ENCODE measurements at places on chromosomes 3 and 15.
A peak's percentile ranks its signal among the peaks of the same experiment; 100 is the strongest.

DNA sequence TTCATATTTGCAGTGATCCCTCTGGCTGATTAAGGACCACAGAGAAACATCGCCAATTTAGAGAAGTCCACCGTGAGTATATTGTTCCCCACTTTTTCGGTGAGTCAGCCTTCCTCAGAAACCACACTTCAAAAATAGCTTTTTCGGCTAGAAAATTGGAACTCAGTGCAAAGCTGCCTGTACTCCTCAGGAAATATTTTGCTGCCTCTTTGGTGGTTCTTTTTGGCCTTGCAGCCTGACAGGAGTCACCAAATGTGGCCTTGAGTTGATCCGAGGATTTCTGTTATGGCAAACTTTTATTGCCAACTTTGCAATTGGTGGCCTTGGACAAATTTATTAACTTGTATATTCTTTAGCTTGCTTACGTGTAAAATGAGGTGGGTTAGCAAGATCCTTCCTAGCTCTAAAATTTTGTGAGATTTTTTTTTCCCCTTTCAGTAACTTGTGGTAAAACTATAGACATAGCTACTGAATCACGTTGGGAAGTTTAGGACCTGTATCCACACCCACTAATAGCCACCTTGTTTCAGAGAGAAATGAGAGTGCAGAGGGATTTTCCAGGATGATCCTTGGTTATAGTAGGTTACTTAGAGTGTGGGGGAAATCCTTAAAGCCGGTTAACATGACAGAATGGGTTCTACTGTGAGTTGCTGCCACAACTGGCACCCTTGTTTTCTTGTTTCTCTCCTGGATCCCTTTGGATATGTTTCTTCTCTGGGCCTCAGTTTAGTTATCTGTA, 9.9 kb downstream of the ARL6IP5 start:
- no peak for DNase-seq

GRCh38 chr3:102125197-102125993, 276.1 kb downstream of the NFKBIZ start:
- DNase-seq = no peak

DNA sequence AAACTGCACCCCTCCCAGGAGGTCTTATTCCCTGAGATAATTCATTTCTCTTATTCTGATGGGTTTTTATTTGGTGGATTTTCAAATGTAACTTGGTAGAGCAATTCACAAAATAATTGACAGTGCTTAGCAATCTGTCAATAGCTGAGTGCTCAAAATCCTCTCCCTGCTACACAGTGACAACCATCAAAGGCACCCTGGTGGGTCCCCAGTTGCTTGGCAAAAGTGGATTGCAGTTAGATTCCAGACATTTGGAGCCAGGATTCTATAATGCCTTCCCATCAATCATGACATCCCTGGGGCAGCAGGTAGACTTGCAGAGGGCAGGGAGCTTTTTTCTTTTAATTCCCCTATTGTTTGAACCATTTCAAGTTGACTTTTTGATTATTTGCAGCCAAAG, 59.0 kb downstream of the FHIT start:
- no peak for DNase-seq

- DNase-seq = peak; percentile 55
These were observed 4.0 kb downstream of the GCSAM start for GRCh38 chr3:112128843-112129727.

GRCh38 chr3:83890763-83891135, 1068.0 kb upstream of the CADM2 start:
- no peak for DNase-seq

- no peak for DNase-seq
These were observed 107.8 kb downstream of the SNRK start for GRCh38 chr3:43394041-43394554.

DNA sequence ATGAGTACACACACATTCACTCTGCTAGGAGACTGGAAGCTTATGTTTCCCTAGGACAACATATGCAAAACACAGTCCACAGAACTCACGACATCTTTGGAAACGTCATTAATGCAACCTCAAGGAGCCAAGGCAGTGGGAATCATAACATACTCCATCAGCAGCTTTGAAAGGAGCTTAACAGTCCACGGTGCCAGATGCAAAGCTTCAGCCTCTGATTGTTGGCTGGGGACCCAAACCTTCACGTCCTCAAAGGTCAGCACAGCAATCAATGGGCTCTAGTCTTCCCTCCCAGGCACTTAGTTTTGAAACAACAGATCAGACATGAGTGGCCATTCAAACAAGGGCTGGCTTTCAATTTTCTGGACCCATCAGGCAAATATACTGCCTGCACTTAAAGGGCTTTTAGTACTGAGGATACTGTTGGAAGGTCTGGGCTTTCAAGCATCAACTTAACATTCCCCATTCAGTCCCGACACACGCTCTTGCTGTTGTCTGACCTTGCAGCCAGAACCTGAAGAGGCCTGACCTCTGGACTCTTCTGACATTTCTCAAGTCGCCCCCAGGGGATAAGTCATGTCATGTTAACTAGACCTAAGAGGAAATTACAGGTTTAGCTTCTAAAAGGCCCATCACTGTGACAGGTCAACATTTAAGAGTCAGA, 223.0 kb downstream of the PDZRN3 start:
- no peak for DNase-seq

GRCh38 chr3:123448536-123449101, at the start of gene ADCY5:
Gene ADCY5 (minus strand): TSS chr3:123449090. CDS start chr3:123448545, 545 bp downstream.
- DNase-seq = no peak

DNA sequence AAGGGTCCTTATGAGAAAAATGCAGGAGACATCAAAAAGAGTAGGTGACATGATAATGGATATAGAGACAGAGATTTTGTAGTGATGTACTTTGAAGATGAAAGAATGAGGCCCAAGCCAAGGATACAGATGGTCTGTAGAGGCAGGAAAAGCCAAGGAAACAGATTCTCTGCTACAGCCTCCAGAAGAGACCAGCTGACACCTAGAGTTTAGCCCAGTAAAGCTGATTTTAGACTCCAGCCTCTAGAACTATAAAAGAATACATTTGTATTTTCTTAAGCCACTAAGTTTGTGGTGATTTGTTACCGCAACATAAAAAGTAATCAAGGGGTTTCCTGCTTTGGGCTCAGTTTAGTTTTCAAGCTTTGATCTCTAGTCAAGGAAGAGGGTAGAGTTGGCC, 64.8 kb downstream of the STRIT1 start:
- no peak for DNase-seq

- no peak for DNase-seq
These were observed 277.7 kb upstream of the ZNF717 start for GRCh38 chr3:76063019-76063418.

GRCh38 chr3:30231277-30232141, 374.9 kb upstream of the TGFBR2 start:
- no peak for DNase-seq

DNA sequence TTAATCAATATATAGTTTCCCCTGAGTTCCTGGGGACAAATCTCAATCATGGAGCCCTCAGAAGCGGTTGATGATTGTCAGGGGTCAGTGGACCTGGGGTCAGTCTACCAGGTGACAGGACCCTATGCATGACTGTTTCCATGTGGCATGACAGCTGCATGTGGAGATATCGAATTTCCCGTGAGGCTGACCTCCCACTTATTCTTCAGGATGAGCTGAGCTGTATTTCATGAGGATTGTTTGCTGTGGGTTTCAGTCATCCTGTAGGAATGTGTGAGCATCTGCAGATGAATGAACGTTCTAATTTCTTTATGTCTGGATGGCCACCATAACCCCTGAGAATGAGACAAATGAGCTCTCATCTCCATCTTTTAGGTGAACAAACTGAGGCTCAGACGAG, 93.0 kb upstream of the HES1 start:
- DNase-seq = no peak

- DNase-seq = no peak
These were observed 340.2 kb upstream of the IGF1R start for GRCh38 chr15:98308117-98308516.
